CD8-positive, alpha-beta T cell (primary cell): ENCODE measurements at places on chromosomes 12 and 14.

DNA sequence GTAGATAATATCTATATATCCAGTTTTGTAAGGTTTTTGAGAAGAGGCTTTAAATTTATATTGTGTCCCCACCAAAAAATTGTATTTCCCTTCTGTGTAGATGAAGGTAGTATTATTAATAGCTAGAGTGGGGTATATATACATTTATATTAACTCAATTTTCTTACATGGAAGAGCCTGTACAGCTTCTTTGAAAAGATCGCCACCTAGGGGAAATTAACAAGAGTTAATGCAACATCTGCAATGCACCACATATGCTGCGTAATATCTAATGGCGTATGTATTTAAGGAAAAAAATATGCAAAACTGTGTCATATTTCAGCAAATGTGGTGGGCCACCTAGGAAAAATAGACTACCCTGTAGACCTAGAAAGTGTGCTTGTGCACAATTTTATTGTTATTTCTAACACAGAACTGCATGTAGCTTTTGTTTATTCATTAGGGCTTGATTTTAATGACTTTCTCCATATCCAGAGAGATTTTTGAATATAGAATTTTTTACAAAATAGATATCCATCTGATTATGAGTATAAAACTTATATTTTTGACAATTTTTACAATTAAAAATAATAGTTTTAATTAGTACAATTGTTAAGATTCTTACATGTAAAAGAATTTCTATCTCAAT, 14.0 kb downstream of the CCER1 start:
- no peak for DNase-seq

GRCh38 chr14:53786045-53786444, 170.6 kb downstream of the BMP4 start:
- no peak for DNase-seq

DNA sequence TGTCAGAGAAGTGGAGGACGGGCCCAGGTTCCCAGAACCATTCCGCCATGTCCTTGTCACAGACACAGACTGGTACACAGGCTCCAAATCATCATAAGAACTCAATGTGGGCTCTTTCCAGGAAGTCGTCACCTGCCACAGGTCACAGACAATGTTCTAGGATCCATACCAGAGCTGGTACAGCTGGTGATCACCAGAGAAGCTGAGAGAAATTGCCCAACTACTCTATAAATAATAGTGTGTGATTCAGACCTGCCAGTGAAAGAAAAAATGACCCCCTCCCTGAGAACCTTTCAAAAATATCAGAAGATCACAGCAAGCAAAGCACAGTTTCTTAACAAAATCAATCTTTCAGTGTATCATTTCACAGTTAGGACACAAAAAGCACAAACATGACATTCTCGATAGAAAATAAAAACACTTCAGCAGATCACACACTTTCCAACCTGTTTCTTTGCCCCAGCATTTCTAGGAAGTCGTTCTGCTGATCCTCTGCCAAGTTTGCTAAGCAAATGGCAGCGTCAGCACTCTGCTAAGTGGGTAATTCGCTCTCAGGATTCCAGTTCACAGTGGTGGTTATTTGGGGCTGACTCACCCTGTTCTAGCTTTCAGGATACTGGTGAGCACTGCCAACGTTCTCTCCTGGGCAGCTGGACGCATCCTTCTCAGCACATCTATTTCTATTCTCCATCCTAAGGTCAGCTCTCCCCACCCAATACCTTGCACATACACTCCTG, 223.3 kb upstream of the SFSWAP start:
- no peak for DNase-seq

- no peak for DNase-seq
Observed at GRCh38 chr12:50839042-50839441, 3.7 kb upstream of the TMPRSS12 start.

GRCh38 chr14:23751616-23752015, 115.5 kb downstream of the DHRS2 start:
- no peak for DNase-seq

GRCh38 chr14:101010835-101011234, 107.3 kb upstream of the RTL1 start:
- no peak for DNase-seq

GRCh38 chr14:80924365-80925103, 17.0 kb downstream of the CEP128 start:
- no peak for DNase-seq

DNA sequence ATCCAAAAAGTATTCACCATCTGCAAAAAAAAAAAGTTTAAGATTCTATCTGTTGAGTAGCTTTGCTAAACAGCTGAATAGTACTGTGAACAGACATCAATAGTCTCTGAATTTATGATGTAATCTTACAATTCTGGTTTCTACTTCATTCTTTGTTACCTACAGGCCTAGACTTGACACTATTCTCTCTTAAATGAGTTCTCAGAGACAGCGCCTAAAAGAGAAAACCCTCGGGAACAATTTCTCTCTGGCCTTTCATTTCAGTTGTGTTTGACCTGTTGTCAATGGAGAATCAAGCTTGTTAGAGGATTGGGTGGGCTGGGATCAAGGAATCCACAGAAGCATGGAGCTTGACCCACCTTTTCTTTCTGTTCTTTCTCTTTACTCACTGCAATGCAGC, 5.9 kb upstream of the TWF1 start:
- DNase-seq, result no peak

GRCh38 chr12:107131832-107132616, 38.7 kb upstream of the CRY1 start:
- DNase-seq, result no peak

DNA sequence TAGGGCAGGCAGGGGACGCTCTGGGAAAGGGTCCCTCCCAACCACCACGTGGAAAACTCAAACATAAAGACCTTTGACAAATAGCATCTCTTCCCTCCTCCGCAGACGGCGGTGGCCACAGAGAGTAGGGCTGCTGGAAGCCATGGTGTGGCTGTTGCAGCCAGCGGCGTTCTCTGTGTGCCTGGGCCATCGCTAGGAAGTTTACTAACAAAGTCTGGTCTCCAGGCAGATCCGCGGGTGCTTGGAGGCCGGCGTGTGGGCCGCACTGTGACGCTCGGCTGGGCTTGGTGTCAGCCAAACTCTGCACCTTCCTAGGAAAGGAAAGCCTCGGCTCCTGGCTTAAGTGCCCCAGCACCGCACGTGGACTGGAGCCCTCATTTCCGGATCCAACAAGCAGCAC, 65.6 kb downstream of the CCDC88C start:
- DNase-seq, result no peak

GRCh38 chr12:124919521-124920352, 5.3 kb upstream of the UBC start:
- DNase-seq, result no peak

DNA sequence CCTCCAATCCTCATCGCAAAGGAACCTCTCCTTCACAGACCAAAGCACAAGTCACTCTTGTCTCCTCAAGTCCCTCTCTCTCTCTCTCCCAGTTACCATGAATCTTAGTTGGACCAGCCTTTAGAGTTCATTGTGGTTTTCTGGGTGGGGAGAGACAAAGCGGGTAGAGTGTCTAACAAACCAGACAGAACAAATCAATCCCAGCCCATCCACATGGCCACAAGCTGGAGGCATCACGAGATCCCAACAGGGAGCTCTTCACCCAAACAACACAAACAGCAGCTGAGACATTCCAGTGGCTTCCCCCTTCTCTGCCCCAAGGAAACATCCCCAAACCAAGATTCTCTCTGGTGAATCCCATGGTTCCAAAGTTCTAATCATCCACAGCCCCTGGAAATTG, 22.4 kb downstream of the ACTN1 start:
- DNase-seq, result no peak
